ENCODE measurements at places on chromosomes 1 and 21.

- no peak for DNase-seq
Observed at GRCh38 chr1:184881941-184882913, 92.1 kb downstream of the NIBAN1 start.

DNA sequence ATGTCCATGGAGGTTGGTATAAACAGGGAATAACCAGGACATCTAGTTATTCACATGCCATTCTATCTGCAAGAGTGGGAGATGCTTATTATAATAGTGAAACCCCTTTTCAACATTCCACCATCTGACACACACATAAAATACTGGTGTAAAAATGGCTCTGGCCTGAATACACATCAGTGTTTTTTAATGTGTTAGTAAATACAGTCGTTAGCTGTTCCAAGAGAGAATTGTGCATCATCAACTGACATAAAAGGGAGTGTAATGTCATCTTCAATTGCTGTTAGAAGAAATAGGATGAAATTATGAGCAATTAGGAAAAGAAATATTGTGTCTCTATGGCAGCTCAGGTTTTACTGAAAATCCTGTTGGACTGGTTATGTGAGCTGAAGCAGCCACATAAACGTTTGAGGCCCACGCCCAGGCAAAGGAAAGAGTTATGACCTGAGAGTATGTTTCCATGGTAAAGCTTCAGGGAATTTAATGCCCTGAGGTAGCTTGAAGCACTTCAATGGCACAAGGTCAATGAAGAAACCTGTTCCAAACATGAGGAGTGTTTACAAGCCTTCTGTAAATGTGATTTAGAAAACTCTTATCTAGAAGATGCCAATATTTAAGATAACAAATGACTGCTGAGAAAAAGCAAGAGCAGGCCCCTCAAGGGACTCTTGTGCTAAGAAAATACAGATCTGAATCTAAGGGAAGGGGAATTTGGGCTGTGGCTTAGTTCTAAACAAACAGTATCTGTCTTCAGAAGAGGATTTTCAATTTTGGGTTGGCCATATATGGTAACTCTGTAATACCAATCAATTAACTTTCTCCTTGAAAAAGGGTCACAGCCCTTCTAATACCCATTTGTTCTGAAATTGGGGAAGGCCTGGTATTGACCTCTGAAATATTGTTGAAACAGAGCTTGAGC is 384.3 kb downstream of the SEC16B start:
- DNase-seq: no peak

DNA sequence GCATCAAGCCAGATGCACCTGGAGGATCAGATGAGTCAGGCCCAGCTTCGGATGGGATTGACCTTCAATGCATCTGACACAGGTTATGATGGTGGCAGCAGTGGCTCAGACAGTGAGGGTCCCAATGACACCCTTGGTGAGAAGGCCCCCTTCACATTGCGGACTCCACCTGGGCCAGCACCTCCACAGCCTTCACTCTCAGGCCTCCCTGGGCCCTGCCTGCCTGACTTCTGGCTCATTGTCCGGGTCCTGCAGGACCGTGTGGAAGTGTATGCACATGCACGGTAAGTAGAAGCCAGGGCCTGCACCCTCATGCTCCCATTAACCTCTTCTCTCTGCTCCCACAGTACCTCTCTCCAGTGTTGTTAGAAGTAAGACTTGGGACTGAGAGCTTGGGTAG is 20.8 kb downstream of the HYI start:
- no peak for DNase-seq

GRCh38 chr1:115668579-115668978 is 26.8 kb downstream of the VANGL1 start:
- DNase-seq: no peak

DNA sequence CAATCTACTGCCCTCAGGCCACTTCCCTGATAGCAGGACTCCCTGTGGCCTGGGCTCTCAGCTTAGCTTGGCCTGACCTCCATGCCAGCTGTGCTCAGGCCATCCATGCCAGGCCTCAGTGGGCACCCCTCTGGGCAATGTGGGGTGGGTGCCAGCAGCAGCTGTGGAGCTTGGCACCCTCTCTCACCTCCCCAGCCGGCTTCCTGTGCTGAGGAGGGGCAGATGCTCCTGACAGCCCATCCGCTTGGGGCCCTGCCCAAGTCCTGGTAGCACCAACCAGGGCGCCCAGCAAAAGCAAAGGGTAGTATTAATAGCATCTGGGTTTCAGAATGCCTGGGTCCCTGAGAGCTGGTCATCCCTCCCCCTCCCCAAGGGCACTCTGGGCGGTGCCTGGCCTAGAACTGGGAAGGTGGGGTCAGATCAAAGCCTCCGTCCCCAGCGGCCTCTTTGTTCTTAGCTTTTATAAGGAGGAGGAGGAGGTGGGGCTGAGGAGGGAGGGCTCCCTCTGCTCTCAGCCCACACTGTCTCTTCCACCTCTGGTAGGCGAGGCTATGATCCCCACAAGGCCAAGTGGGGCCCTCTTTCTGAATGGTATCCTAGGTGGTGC is 6.1 kb downstream of the EFNA4 start:
- DNase-seq: no peak

DNA sequence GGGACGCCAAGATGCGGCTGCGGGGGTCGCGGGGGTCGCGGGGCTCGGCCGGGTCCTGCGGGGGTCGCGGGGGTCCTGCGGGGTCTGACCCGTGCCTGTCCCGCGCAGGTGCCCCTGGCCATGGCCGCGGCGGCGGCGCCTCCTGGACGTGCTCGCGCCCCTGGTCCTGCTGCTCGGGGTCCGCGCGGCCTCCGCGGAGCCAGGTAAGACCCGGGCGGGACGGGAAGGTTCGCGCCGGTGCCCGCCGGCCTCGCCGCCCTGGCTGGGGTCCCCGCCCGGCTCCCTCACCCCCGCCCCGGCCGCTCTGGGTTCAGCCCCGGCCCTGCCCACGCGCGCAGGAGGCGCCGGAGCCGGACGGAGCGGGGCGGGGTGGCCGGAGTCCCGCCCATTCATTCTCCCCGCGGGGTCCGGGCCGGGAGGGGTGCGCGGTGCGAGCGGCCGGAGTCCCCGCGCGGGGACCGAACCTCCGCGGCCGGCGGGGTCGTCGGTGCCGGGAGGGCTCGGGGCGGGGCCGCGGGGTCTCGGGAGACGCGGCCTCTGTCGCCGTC is 380 bp downstream of the COL18A1 start:
- DNase-seq: peak; percentile 65

DNA sequence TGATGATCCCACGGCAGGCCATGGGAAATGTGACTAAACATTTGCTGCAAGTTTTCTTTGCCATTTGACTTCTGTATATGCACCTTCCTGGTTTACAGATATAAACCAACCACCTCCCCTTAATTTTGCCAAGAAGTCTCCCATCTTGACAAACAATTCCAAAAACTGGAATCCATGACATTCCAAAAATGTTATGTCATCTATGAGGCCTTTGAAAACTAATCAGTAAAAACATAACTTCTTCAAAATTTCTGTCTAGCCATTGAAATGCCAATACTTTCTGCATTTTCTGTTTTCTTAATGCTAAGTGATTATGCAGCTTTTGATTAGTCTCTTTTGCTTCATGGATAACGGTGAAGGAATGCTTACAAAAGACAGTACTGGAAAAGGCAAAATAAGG is 84.1 kb downstream of the LYST start:
- no peak for DNase-seq

DNA sequence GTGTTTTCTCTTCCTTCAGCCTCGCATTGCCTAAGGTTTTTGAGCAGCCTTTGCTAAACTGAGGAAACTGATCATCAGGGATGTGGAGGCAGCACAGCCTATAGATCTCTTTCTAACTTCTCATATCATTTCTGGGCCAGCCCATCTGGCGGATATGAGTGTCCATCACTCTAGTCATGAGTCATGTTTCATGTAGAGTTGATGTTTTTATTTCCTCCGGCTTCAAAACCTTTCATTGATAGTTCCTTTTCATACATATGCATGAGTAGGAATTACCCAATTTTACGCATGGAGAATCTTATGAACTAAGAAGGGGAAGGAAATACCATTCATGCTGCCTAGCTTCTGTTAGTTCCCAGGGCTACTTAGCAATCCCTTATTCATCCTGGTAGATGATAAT is 66.3 kb downstream of the SPATA46 start:
- no peak for DNase-seq

GRCh38 chr1:184866586-184866985 is 107.7 kb downstream of the NIBAN1 start:
- no peak for DNase-seq

GRCh38 chr1:94592571-94592920 is 51.0 kb upstream of the F3 start:
- no peak for DNase-seq

- peak; percentile 47 for DNase-seq
Observed at GRCh38 chr1:240093120-240093961, 1.7 kb downstream of the FMN2 start.

DNA sequence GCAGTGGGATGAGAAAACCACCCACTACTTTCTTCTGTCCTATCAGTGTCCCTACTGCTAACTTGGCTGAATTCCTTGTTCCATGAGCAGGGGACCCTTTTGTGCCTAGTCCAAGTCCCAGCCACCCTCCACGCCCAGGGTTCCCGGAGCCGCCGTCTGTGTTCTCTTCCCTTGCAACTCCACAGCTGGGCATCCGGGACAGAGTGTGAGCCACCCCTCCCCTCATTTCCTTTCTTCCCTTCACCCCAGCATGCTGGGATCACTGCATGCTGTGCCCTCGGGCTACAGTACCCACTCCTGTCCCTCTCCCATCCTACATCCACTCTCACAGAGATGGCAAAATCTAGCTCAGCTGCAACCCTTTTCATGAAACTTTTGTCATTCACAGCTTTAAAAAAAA is 44.5 kb downstream of the PGBD5 start:
- no peak for DNase-seq

- DNase-seq: no peak
Observed at GRCh38 chr21:34131586-34131985, 58.2 kb downstream of the MRPS6 start.

GRCh38 chr1:89771991-89772560 is 48.8 kb upstream of the LRRC8D start:
- no peak for DNase-seq

DNA sequence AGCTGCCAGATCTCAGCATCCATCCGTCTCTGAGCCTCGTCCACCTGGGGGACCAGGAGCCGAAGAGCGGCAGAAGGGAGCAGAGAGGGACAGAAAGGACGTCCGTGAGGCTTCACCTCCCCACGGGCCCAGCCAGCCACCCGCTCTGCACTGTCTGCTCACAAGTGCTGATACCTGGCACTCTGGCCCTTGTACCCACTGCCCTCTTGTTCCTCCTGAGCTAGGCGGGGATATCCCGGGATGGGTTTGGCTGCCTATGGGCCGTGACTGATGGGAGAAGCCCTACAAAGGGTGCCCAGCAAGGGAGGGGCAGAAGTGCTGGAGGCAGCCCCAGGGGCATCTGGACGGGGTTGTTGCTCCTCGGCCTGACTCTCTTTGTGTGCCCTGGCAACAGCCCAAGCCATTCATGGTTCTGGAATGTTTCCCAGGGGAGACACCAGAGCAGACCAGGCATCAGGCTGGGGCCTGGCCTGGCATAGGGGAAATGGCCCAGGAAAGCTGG is 57.6 kb downstream of the LDLRAD2 start:
- no peak for DNase-seq

- no peak for DNase-seq
Observed at GRCh38 chr1:234918961-234919761, 209.5 kb downstream of the TOMM20 start.

- DNase-seq: no peak
Observed at GRCh38 chr1:220283625-220284024, 11.4 kb upstream of the RAB3GAP2 start.

- peak; percentile 45 for DNase-seq
Observed at GRCh38 chr1:222792744-222793143, 22.1 kb upstream of the DISP1 start.

GRCh38 chr1:9472386-9473031 is 66.8 kb upstream of the SLC25A33 start:
- no peak for DNase-seq

- no peak for DNase-seq
Observed at GRCh38 chr1:233606813-233607212, 7.1 kb upstream of the KCNK1 start.

- no peak for DNase-seq
Observed at GRCh38 chr1:179015396-179015795, 10.3 kb upstream of the FAM20B start.

DNA sequence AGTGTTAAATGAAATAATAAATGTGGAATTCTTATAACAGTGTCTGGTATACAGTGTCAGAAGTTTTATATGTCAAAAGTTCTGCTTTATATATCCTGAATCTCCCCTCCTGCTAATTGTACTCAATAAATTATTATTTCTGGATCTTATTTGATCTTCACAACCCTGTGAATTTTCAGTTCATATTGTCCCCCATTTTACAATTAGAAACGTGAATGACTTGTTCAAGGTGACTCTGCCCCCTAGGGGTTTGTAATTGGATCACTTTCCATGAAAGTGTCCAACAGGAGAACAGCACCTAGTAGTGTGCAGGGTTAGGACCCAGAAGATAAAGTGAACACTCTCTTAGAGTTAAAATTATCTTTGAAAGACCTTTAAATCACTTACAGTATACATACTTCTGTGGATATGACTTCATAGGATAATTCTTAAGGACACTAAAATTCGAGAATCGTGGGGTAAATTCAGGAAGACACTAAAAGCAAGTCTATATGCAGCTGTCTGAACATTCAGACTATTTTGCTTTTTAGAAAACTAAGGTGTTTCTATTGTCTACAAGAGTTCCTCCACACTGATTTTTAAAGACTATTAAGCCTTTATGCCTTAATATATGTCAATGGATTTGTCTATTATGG is 4.5 kb upstream of the DDR2 start:
- peak; percentile 41 for DNase-seq

GRCh38 chr1:78410643-78411042 is 80.1 kb upstream of the PTGFR start:
- no peak for DNase-seq

- no peak for DNase-seq
Observed at GRCh38 chr1:245463392-245464165, 308.8 kb downstream of the KIF26B start.

DNA sequence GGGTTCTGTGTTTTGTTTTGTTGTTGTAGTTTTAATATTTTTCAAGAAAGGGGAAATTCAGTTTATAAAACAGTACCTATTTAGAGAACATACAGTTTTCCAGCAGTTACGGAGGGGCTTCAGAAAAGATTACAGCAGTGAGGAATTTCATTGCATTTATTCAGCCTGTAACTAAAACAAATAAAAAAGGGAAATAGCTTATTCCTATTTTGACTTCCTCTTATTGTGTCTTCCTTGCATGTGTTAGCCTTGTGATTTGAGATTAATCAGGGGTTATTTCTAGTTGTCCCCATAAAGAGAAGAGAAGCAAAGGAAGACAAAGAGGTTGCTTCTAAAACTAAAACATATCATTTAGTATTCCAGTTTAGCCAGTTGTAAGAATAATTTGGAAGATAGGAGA is 35.0 kb downstream of the CTTNBP2NL start:
- no peak for DNase-seq
